Epithelial cell of proximal tubule (primary cell): ENCODE measurements at places on chromosomes 2 and 18. TPM values are rescaled to one million over a fixed set of nuclear protein-coding genes. Genes with fewer than 3 reads are reported as not detected.

DNA sequence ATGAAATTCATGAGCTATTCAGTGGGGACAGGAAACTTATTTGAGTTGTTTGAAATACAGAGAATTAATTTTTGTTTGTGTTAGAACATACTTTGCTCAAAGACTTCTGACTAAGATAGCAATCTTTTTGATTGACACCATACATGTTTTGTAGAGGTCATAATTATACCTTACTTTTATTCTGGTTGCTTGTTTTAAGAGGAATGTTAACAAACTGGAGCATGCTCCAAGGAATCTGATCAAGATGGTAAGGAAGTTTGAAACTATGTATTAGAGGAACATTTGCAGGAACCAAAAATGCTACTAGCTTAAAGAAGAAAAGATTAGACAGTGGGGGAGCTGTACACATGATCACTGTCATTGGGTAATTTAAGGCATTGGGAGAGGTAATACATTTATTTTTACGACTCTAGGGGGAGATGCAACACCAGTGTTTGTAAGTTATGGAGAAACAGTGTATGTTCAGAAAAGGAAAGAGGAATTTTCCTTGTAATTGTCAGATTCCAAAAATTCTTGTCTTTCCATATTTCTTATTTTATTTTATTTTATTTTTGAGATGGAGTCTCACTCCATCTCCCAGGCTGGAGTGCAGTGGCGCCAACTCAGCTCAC is 8.0 kb downstream of the AGFG1 start:
- no peak for DNase-seq

GRCh38 chr18:69444221-69444620 is 43.5 kb downstream of the DOK6 start:
- no peak for DNase-seq

DNA sequence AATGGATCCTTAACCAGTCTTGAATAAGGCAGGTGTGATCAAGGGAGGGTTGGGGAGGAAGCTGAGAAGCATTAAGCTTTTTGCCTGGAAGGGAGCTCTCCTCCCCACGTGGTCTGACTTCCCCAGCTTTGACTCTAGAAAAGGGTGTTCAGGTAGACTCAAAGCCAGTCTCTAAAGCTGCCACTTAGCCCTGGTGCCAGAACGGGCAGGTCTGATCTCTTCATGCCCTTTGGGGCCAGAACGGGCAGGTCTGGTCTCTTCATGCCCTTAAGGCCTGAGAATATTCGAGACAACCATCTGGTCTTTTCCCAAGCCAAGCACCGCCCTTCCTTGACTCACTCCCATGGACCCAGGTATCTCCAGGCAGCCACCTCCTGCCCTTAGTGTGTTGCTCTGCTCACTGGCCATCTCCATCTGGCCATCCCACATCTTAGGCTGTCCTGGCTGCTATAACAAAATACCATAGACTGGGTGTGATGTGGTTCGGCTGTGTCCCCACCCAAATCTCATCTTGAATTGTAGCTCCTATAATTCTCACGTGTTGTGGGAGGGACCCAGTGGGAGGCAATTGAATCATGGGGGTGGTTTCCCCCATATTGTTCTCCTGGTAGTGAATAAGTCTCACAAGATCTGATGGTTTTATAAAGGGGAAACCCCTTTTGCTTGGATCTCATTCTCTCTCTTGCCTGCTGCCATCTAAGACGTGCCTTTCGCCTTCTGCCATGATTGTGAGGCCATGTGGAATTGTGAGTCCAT is 59.4 kb downstream of the SNORC start:
- no peak for DNase-seq

DNA sequence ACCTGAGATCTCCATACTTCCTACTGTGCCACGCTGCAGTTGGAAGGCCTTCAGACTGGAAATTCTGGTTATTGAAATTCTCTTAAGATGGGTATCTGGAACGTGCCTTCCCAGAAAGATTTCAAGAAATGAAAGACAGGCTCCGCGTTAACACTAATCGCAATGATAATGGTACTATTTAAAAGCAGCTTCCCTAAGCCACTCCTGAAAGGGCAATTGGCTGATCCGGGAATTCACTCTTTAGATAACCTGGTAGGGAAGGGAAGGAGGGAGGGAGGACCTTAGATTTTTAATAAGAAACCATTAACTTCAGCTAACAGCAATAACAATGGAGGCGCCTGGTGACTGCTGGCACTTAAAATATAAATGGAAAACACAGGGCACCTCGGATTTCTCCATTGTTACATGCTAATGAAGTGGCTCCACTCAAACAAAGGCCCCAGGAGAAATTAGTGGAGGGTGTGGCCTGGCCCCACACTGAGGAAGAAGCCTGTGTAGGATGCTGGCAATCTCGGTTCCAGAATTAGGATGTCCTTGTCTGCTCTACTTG is 22.5 kb upstream of the MTA3 start:
- no peak for DNase-seq

RPL31 gene
- total RNA-seq = 1,100 and 1,437 TPM in 2 replicates

AGBL5 gene
- 17.0 and 21.8 TPM in 2 replicates for total RNA-seq

CREG2 gene
- total RNA-seq = 3.1 TPM in 1 of 2 replicates, not detected in the other

RETSAT gene
- 26.3 and 29.1 TPM in 2 replicates for total RNA-seq

UGT1A8 gene
- not detected in 2 replicates for total RNA-seq
